ENCODE measurements at places on chromosomes 6 and 20. TPM values are rescaled to one million over a fixed set of nuclear protein-coding genes. Genes with fewer than 3 reads are reported as not detected.

Gene MAS1
- total RNA-seq: not detected

Gene TGM2
- total RNA-seq: 524 TPM

Gene SNX9
- 23.9 TPM for total RNA-seq

Gene CFAP206
- 0.58 TPM for total RNA-seq

Gene ETV7
- 0.08 TPM for total RNA-seq

Gene C20orf202
- total RNA-seq: not detected

Gene PAK5
- total RNA-seq: not detected

Gene AGER
- 1.7 TPM for total RNA-seq

Gene SCUBE3
- total RNA-seq: 0.05 TPM

Gene UST
- 4.6 TPM for total RNA-seq

Gene MYT1
- total RNA-seq: 0.22 TPM

Gene CST2
- total RNA-seq: 1.1 TPM

Gene ASIP
- total RNA-seq: not detected

Gene XKR7
- not detected for total RNA-seq

Gene ID1
- total RNA-seq: 426 TPM

Gene SLC17A3
- 1.2 TPM for total RNA-seq

Gene SMLR1
- total RNA-seq: not detected

Gene C20orf144
- total RNA-seq: 0.11 TPM

Gene KIAA0408
- total RNA-seq: 5.4 TPM

Gene TBC1D20
- 31.1 TPM for total RNA-seq

Gene PXMP4
- total RNA-seq: 7.8 TPM

Gene GPR6
- total RNA-seq: not detected

Gene LINC00237
- total RNA-seq: not detected

Gene CCM2L
- 0.45 TPM for total RNA-seq

Gene HLA-DQA1
- total RNA-seq: not detected

Gene LST1
- 0.17 TPM for total RNA-seq

Gene TINAG
- not detected for total RNA-seq

Gene ADGRF4
- total RNA-seq: 18.7 TPM

Gene APOM
- total RNA-seq: 3.2 TPM

Gene TDP2
- total RNA-seq: 26.0 TPM

Gene MLN
- total RNA-seq: not detected
